SJCRH30 (cell line): ENCODE measurements at places on chromosomes 6 and 20.

DNA sequence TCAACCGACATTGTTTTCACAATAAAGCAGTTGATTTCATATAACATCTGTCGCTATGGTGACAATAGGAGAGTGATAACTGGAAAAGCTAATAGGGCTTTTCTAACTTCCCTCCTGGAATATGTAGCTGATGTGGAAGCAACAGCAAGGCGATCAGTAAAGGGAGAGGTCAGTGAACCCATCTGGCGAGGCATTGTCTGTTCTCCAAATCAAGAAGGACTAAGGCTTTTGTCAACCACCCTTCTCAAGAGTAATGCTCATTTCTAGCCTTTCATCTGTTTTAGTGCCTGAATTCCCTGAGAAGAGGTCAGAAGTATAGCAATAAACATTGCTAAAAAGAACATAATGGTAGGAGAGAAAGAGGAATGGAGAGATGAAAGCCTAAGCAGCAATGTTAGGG lies 201.3 kb downstream of the AKAP7 start:
- DNase-seq = no peak

GRCh38 chr6:20205722-20206161 lies 6.5 kb downstream of the MBOAT1 start:
- no peak for DNase-seq

GRCh38 chr6:70474751-70475150 lies 61.4 kb downstream of the FAM135A start:
- DNase-seq = no peak

GRCh38 chr6:27908017-27908416 lies 4.2 kb downstream of the OR2B2 start:
- DNase-seq = no peak

DNA sequence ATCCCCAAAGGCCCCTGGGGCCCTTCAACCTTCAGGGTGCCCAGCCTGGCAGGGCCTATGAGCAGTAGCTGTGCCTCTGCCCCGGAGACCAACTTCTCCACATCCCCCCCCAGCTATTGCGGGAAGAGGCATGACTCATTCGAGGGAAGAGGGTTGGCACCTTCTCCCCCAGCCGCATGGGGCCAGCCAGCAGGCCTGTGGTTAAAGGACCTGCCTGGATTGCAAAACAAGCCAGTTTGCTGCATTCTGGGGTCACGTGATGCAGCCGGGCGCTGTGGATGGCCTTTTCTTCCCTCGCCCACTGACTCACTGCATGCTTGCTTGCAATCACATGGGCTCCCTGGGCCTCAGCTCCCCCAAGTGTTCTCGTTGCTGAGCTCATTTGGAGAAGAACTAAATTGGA lies 182.5 kb downstream of the MAFB start:
- peak; percentile 81 for DNase-seq

GRCh38 chr6:6392214-6393068 lies 72.0 kb upstream of the F13A1 start:
- DNase-seq = no peak

GRCh38 chr20:16662467-16662866 lies 67.4 kb upstream of the SNRPB2 start:
- peak; percentile 64 for DNase-seq

DNA sequence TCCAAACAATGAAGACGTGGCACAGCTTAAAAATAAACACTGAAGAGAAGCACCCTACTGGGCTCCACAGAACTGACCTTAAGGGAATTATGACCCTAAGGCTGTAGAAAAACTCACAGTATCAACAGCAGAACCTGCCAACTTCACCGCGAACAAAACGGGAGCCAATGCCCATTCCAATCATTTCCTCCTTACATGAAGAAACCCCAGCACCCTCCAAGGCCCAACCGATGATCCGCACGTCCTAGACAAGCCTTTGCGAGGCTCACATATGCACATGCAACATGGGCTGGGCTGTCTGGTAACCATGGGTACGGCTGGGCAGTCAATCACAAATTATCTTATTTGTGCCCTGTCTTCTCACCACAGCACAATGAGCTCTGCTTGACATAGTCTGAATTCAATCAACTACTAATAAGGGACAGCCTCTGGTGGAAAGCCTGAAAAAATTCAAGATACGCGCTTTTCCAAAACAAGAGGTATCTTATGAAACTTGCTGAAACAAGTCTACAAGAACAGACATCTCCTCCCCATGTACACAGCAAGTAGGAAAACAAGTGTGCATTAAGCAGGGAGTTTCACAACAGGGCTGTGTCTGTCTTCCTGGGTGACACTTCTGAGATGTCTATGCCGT lies 1.7 kb downstream of the DIDO1 start:
- no peak for DNase-seq

DNA sequence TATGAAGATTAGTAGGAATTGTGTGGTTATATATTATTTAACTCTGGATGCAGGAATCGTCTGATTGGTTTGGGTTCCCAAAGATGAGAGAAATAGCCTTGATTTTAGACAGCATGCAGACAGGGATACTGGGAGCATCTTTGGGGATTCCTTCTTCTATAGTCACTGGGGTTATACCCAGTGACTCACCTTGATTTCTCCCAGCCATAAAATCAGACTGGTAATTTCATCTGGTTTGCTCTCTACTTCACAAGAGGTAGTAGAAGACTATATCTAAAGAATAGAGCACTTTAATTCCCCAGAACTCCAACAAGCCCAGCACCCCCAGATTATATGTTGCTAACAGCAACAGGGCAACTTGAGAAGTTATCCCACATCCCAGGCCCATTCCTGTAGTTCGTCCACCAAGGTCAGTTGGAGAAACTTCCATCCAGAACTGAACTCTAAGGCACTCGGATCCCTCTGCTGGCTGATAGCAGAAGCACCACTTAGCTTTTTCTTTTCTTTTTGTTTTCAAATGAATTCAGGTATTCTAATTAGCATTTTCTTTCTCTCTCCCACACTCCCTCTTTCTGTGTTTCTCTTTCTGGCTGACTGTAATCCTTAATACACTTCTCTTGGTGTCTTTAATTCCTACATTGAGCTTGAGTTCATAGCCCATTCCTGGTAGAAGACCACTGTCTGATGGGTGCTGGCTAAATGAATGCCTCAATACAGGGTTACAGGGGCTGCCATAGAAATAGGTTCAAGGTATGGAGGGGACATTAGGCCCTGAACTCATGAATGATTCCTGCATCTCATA lies 20.4 kb upstream of the EFHC1 start:
- peak; percentile 70 for DNase-seq
